Activated CD4-positive, alpha-beta T cell treated with anti-CD3 and anti-CD28 coated beads, Interleukin-2, amount 10 ng/mL, durations not matched to agents 24 days and 14 days (primary cell): ENCODE measurements at places on chromosomes 5 and 9.
A peak's percentile ranks its signal among the peaks of the same experiment; 100 is the strongest.

- DNase-seq, result no peak
These were observed 13.0 kb downstream of the CXXC5 start for GRCh38 chr5:139660923-139661814.

- DNase-seq, result no peak
These were observed 403.5 kb downstream of the ZSWIM6 start for GRCh38 chr5:61735531-61735930.

DNA sequence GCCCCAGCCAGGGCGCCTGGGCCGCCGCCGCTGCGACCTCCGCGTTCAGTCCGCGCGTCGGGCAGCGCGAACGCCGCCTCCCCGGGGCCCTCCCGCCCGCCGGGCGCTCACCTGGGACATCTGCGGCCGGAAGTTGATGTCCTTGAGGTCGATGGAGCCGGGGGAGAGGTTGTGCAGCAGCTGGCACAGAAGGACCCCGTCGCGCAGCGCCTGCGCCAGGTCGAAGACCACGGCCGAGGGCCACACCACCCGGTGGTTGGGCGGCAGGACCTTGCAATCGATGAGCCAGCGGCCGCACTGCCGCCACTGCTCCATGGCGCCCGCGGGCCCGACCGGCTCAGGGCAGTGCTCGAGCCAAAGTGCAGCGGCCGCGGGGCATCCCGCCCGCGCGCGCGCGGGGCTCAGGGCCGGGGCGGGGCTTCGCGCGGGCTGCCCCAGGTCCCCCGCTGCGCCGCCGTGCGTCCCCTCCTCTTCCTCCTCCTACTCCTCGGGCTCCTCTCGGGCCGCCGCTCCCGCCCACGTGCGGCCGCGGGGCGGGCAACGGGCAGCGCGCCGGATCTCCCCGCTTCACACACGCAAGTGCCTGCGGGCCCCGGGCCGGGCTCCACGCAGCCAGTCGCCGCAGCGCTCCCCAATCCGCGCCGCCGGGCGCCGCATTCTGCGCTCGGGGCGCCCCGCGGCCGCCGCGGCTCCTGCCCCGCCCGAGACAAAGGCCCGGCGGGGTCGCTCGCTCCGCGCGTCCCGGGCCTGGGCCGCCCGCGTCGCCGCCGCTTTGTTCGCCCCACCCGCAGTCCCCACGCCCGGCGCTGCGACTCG is at the start of gene VAV2:
Gene VAV2, minus strand, starts transcription at position 361 of the 816 bp plus-strand sequence. Its CDS starts 46 bp downstream, at position 315.
- DNase-seq, result peak; percentile 86

- DNase-seq, result no peak
These were observed 20.9 kb upstream of the ORM1 start for GRCh38 chr9:114301798-114302565.

- DNase-seq, result no peak
These were observed 28.2 kb downstream of the NMUR2 start for GRCh38 chr5:152376886-152377285.

DNA sequence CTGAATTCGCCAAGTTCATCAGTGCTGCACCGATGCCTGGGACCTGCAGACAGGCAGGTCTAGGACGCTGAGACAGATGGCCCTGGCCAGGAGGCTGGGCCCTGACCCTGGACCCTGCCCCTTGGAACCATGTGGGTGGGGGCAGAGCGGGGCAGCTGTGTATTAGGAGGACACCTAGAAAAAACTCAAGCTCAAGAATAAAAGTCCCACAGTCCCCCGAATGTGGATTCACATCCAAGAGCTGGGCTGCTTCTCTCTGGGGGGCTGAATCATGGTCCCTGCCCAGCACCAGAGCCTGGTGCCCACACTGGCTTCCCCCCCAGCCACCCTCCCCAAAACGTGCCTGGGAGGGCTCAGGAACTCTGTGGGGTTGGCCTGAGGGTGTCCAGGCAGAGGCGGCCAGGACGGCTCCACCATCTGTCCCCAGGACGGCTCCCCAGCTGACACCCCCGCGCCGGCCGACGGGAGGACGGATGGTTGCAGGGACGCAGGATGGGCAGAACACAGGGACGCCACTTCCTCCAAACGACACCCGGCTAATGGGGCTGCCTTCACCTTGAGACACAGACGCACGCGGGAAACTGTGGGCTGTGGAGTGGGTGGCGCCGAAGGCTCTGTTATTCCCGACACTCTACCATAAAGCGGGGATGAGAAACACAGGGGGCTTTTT is 34.9 kb downstream of the EXD3 start:
- DNase-seq, result no peak

DNA sequence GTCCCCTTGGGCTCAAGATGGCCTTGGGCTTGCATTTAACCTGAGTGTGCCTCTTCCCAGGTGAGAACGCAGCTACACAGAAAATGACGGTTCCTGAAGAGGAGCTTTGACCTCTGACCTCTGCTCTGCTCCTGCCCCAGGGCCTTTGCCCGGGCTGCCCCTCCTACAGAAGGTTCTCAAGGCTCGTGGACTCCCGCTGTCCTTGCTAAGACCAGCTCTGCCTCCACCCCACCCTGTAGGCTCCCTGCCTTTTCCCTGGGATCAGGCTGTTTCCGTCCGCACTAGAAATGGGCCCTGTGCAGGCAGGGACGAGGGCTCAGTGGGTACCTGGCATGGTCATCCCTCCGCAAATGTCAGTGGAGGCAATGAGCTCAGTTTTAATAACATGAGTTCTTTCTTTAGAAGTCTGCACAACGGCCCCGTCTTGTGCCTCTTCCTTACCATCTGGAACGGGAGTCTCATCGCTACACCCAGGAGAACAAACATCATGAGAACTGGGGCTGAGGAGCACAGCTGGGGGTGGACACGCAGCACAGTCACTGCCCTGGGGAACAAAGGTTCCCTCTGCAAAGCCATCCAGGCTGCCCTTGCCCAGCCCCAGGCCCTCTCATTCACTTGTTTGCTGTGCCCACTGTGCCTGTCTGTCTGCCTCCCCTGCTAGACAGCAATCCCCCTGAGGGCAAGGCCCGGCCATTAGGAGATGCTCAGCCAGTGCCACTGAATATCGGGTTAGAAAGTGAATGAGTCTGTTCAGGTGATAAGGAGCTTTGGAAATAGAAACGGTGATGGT is 26.7 kb upstream of the LPCAT1 start:
- DNase-seq, result no peak

GRCh38 chr9:134215699-134216448 is 51.5 kb upstream of the RNU6ATAC start:
- DNase-seq, result no peak

DNA sequence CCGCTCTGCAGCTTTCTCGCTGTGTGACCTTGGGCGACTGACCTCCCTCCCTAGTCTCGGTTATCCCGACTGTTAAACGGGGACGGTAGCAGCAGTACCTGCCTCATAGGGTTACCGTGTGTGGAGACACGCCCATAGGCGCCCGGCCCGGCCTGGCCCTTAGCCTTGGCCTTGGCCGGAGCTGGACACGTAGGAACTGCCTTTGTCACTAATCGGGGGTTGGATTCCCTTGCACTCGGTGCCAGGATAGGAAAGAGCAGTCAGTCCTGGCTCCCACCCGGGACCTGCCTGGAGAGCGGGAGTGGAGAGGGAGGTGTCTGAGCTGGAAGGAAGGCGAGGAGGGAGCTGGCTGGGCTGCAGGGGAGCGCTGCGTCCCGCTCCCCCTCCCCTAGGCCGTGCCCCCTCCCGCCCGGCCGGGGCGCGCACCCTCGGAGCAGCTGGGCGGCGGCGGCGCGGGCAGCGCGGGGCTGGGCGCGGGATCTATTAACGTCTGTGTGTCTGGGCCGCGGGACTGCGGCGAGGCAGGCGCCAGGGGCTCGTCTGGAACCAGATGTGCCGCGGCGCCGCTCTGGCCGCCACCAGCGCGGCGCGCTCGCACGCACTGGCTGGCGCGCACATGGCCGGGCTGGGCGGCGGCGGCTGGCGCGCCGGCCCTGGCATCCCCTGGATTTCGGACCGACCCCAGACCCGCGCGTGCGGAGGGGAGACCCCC is 31.7 kb downstream of the PRRX2 start:
- DNase-seq, result peak; percentile 68

DNA sequence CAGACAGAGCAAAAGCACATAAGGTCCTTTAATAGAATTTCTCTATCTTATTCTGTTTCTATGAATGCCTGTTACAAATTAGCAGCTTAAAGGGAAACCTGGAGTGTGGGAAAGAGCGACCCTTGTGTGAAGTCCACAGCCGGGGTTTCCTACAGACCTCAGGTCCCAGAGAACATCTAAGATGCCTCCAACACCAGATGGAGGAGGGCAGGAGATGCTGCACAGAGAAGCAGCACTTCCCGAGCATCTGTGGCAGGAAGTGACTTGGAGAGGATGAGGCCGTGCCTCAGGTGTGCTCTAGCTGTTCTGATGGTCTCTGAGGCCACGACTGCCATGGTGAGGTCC is 26.8 kb downstream of the IRF1 start:
- DNase-seq, result peak; percentile 68

DNA sequence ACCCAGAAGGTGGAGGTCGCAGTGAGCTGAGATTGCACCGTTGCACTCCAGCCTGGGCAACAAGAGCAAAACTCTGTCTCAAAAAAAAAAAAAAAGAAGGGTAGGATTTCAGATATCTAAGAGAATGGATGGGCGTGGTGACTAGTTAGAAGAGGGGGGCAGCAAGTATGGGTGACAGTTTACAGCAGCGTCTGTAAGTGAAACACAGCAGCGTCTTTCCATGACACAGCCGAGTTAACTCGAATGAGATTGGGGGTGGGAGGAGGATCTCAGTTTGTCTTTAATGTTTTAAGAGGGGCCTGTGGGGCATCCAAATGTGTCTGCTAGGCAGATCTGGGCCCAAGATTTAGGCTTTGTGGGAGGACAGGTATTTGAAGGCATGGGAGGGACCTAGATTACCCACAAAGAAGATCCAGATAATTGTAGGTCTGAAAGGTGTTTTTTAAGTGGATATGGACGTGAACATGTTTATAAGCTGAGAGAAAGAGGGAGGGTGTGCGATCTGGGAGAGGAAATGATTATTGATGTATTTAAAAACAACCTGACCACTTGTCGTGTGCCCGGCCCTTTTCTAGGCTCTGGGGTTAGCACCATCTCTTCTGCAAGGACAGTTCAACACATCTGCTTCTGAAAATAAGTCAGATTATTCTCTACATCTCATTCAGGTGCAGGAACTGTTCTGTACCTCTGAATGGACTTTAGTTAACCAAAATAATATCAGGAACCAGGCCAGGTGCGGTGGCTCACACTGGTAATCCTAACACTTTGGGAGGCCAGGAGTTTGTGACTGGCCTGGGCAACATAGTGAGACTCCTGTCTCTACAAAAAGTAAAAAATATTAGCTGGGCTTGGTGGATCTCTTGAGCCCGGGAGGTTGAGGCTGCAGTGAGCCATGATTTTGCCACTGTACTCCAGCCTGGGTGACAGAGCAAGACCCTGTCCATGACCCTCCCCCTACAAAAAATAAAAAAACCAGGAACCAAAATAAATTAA is 2.5 kb downstream of the CEP78 start:
- no peak for DNase-seq

GRCh38 chr5:64744914-64745313 is 23.6 kb downstream of the SREK1IP1 start:
- no peak for DNase-seq

DNA sequence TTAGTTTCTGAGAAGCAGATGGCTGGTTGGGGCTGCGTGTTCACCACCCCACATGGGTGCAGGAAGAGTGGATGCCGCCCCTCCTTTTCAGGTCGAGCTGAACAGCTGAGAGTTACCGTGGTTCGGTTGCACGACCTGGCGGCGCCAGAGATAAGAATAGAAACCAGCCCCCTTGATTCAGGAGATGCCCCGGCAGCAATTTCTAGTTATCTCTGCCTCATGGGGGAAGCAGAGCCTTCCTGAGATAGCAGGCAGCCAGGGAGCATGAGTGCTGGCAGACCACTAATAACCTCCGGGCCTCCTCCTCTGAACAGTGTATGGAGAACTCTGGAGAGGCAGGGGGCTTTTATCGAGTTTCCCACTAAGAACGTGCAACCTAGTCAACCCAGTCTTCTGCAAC is 177.8 kb downstream of the NSG2 start:
- no peak for DNase-seq

DNA sequence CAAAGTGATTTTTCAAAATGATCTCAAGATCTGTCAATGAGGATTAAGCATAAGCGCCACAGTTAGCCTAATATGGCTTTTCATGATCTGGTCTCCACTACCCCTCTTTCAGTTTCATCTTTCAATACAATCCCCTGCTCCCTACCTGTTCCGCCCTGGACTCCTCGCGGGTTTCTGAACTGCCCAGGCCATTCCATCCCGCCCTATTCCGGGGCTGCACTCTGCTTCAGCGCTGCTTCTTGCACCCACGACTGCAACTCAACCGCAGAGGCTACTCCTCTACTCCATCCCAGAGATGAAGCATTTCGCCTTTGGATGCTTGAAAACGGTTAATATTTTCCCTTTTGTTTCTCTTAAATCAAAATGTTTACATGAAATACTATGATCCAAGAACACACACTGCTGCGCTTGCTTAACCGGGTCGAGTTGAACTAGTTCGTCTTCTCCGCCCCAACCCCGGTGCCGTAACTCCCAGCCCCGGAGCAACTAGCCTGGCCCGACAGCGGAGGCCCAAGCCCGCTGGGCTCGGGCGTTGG is 716 bp upstream of the OTULIN start:
- DNase-seq, result peak; percentile 81

- DNase-seq, result no peak
These were observed 18.3 kb downstream of the PTGES2 start for GRCh38 chr9:128109050-128109709.

DNA sequence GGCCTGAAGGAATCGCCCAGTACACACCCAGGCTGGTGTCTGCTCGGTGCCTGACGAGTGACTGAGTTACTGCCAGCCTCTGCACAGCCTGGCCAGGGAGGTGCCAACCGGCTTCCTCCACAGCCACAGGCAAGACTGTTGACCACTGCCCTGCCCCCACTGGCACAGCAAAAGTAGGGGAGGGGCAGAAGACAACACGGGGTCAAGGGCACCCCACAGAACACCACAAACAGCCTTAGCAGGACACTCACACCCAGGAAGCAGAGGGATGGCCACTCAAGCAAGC is 722 bp upstream of the LHX3 start:
- no peak for DNase-seq

- no peak for DNase-seq
These were observed 241.2 kb downstream of the PIK3R1 start for GRCh38 chr5:68456756-68457217.

- DNase-seq, result peak; percentile 81
These were observed 857 bp downstream of the ADAM19 start for GRCh38 chr5:157574456-157575380.

DNA sequence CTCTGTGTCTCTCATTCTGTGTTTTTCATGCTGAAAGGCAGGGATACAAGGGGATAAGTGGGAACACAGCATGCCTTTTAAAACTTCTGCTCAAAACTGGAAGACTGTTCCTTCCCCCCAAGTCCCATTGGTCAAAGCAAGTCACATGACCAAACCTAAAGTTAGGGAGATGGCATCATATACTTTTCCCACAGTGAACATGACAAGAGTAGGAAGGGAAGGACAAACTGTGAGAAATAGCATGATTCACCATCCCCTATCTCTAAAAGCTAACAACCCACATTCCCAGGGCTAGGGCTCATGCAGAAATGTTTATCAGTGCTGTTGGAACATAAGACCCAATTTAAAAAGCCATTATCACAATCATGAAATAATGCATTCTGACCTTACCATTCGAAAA is 24.2 kb upstream of the SHISAL2B start:
- DNase-seq, result no peak

GRCh38 chr9:127104581-127105311 is 17.7 kb downstream of the ANGPTL2 start:
- no peak for DNase-seq
